Stimulated activated CD8-positive, alpha-beta memory T cell treated with anti-CD3 and anti-CD28 coated beads, Interleukin-4, amount 100 ng/mL, for 48 hours (primary cell): ENCODE measurements at places on chromosomes 1 and 21.

DNA sequence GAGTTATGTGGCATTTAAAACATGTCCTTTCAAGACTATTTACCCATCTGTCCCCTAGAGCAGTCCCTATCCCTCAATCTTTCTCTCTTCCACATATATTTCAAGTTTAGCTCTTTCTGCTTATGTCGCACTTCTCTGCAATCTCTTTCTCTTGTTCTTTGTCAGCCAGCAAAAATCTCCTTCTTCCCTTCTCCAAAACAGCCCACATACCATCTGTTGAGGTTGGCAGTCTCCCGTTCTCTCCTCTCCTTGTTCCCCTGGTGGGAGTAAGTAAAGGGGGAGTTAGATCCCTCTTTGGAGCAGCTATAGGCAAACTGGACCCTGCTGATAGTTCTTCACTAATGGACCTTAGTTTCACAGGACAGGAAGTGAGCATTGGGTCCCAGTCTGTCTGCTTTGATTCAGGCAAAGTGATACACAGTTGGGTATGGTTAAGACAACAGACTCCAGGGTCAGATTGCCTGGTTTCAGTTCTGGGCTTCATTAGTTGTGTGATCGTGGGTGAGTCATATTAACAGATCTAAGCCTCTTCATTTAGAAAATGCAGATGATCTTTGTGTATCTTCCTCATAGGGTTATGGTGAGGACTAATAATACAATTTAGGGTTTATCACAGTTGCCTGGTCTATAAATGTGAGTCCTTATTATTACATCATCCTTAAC, 19.7 kb downstream of the BRINP2 start:
- DNase-seq = no peak

- no peak for DNase-seq
Measured at GRCh38 chr21:36734367-36735200, 35.7 kb downstream of the SIM2 start.

DNA sequence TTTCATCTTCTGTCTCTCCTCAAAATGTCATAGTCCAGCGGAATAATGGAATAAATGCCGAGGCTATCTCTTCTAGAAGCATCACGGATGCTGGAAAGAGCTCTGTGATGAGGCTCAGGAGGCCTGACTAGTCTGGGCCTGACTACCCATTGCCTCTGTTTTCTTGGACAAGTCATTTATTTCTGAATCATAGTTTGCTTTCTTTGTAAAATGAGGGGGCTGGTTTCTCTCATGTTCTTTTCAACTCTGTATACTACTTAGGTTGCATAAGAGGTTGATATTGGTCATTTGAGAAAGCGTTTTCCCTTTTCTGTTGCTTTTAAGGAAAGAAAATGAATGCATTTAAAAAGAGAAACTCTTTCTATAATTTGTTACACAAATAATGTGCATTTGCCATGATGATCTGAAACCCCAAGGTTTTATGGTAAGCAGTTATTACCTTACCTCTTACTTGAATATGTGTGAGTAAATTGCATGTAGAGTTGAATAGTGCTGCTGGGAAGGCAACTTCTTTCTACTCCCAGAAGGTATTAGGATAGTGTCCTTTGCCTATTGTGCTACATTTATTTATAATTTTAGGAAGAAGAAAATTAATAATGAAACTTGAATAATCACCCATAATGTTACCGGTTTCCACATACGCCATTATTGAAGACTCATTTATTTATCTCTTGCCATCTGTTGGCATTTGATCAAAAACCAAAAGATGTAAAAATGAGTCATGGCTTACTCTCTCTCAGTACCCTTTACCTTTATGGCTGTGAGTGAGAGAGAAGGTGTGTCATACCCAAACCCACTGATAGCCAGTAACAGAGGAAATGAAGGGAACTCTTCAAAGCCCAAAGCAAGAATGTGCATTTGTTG, 179.1 kb downstream of the FASLG start:
- DNase-seq = no peak

GRCh38 chr1:213985209-213986019, 2.4 kb upstream of the PROX1 start:
- no peak for DNase-seq

- no peak for DNase-seq
Measured at GRCh38 chr1:157203166-157203565, 65.0 kb upstream of the ETV3 start.

- DNase-seq = no peak
Measured at GRCh38 chr1:15928971-15929965, 46.6 kb downstream of the ZBTB17 start.

DNA sequence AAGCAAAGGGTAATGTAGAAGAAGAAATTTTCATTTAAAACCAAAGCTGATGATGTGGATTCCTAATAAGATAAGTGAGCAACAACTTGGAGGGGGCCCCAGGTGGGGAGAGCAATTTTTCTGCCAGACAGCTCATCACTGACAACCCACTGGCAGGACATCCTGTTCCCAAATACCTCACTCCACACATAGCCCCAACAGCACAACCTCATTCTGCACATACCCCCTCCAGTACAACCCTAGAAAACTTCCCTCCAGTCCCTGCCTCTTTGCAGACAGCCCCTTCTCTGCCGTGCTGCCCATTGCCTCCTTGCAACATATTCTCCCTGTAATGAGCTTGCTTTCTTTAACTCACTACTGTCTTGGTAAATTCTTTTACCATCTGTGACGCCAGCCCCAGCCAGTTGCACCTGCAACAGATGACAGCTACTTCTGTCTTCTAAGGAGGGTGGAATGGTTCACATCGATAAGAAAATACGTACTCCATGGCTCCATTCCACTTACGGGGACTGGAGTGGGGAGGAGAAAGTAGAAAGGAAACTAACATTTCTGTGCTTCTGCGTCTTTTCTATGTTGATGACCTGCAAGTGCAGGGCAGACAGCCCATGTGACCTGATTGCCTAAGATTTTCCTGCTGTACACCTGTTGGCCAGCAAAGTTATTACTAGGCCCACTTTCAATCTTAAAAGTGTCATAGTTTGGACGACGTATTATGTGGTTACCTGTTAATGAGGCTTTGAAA, 14.7 kb downstream of the RHEX start:
- DNase-seq = no peak

- DNase-seq = no peak
Measured at GRCh38 chr1:18013216-18013615, 94.4 kb upstream of the IGSF21 start.

DNA sequence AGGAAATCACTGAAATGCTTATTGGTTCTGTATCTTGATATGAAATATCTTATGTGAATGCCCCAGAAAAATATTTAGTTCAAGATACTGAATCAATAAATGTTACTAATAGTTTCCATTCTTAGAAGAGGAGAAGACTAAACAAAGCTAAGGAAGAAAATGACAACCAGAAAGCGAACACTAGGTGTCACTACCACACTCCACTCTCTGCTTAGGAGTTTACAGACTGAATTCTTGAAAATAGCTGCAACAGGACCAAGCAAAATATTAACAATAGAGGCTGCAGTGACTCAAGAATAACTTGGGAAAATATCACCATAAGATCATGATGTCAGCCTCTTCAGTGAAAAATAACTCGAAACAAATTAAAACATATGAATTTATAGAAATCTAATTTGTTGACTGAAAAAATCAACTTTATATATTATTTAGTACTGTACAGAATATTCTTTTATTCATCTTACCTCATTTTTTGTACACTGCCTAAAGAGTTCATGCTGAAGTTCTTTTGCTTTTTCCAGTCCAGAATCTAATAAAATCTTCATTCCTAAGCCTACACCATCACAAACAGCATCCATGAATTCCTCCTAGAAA, 61.6 kb downstream of the KIF14 start:
- DNase-seq = no peak

GRCh38 chr1:233121947-233122559, 171.6 kb downstream of the NTPCR start:
- DNase-seq = no peak

DNA sequence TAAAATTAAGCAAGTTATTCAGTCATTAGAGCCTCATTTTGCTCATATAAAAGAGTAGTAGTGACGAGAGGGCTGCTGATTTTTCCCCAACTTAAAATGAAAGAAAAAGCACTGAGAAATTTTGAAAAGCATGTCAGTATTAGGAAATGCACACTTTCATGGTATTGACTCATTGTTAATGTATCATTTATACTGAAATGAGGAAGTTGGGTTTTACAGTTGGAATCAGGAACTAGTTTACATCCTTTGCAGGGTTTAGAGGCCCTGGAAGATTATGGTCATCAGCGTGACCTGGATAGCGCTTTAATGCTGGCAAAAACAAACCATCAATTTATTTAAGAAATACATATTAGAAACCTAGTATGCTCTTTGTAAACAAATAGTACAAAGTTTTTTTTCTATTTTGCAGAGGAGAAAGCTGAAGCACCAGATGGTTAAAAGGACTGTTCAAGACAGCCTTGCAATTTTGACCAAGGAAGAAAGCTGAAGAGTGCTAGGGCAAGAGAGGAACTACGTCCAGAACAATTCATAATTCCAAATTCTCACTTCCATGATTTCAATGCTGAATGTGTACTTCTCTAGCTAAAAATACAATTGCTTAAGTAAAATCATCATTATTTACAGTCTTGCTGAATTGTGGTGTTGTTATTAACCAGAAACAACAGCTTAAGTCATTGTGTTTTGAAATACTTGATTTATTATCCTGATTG, 94.8 kb upstream of the SGIP1 start:
- DNase-seq = no peak

GRCh38 chr1:30506291-30507015, 216.9 kb downstream of the MATN1 start:
- no peak for DNase-seq

- no peak for DNase-seq
Measured at GRCh38 chr1:19055701-19056100, 99.2 kb upstream of the IFFO2 start.

GRCh38 chr1:246506674-246507481, at the start of gene SMYD3:
Gene SMYD3 (minus strand): TSS chr1:246507279.
- DNase-seq = peak; percentile 78

DNA sequence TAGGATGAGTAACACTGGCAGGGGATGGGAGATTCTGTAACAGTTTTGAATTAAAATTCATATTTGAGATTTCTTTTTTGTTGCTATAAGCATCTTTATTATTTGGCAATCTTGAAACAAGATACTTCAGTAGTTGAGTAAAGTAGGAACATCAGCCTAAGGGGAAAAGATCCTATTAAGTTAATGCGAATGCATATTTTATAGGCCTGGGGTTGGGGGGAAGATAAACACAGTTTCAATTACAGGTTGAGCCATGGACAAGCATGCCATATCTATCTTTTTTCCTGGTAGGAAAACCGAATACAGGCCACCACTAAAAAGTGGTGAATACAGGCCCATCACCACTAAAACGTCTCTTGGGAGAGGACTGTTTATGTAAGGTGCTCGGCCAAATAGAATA, 32.3 kb downstream of the SMAP2 start:
- DNase-seq = no peak

- DNase-seq = no peak
Measured at GRCh38 chr21:29258626-29259338, 39.9 kb upstream of the BACH1 start.

DNA sequence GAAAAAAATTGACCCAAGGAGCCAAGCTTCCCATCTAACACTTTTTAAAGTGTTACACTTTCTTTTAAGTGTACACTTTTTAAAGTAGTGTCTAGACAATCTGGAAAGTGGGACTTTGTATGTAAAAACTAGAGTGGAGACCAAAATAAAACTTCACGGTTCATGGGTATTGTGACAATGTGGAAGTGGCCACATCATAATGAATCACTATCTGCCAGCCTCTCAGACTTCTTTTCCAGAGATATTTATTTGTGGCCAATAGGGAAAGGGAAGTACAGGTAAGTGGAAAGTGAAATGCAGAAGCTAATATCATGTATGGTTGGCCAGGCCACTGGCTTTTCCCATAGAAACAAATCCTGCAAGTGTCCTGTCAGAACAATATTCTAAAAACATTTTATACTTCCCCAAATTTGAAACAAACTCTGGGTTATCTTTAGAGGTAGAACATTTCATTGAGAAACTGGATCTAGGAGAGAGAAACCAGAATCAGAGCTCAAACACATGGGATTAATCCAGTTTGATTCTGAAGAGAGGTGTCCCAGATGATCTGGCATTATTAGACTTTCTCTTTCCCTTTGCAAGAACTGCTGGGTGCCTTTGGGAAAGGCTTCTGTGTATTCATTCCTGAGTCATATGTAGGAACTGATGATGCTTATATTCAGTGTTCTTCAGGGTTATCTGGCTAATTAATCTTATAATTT, 2.0 kb downstream of the TNFSF18 start:
- DNase-seq = no peak

DNA sequence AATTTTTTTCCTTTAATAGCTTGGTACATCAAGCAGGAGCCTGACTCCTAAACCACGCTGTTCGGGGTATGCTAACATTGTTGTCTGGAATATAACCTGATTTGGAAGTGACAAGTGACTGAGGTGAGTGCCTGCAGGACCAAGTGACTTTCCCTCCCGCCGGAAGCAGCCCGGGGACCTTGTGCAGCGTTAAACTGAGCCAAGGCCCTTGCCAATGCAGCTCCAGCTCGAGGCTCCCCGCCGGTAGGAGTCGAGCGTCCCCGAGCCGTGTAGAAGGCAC, 716 bp upstream of the MTARC1 start:
- DNase-seq = no peak

GRCh38 chr1:168348146-168348709, 67.6 kb downstream of the TBX19 start:
- no peak for DNase-seq

DNA sequence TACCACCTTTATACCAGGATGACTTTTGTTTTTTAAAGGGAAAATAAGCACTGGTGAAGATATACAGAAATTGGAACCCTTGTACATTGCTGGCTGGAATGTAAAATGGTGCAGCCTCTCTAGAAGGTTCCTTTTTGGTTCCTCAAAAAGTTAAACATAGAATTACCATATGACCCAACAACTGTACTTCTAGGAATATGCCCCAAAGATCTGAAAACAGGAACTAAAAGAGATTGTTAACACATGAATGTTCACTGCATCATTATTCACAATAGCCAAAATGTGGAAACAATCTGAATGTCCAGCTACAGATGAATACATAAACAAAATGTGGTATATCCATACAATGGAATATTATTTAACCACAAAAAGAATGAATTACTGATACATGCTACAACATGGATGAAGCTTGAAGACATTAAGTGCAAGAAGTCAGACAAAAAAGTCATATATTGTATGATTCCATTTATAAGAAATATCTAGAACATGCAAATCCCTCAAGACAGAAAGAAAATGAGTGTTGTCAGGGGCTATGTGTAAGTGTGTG, 84.9 kb upstream of the DMRTA2 start:
- DNase-seq = no peak

GRCh38 chr1:2858676-2859075, 57.2 kb upstream of the TTC34 start:
- no peak for DNase-seq

GRCh38 chr1:248825136-248825535, 579 bp downstream of the SH3BP5L start:
- no peak for DNase-seq

- DNase-seq = peak; percentile 77
Measured at GRCh38 chr1:20361805-20362381, 71.2 kb downstream of the VWA5B1 start.
